Activated CD8-positive, alpha-beta T cell treated with anti-CD3 and anti-CD28 coated beads, Interleukin-2, amount 10 ng/mL, durations not matched to agents 7 days and 5 days (primary cell): ENCODE measurements at places on chromosomes 7 and 10.
A peak's percentile ranks its signal among the peaks of the same experiment; 100 is the strongest.

DNA sequence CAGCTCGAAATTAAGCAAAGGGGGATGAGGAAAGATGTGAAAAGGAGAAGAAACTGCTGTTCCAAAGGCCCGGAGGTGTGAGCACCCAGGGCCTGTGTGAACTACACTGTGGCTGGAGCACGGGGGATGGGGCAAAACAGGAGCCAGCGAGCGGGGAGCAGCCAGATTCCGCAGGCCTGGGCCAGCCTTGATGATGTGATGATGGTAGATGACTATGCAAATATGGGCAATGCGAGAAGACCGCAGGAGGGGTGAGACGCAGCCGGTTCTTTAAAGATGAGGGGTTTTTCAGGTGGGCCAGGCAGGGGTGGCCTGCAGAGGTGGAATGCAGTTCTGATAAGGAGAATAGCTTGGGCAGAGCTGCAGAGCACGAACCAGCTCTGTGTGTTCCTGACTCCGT, 61.5 kb downstream of the LANCL2 start:
- H3K36me3 ChIP-seq: peaks cover 5% of the 10 kb centered on the region
- H3K27ac ChIP-seq: no peak overlapping the region
- no peaks in the 10 kb centered on the region for H3K27me3 ChIP-seq

- peaks cover 9% of the 10 kb centered on the region for H3K27me3 ChIP-seq
- no peak overlapping the region for H3K27ac ChIP-seq
- H3K4me3 ChIP-seq: no peak overlapping the region
- DNase-seq: no peak
- H3K36me3 ChIP-seq: peaks cover 10% of the 10 kb centered on the region
Observed at GRCh38 chr10:110239892-110240291, 32.5 kb downstream of the MXI1 start.

GRCh38 chr10:4125776-4126175, 340.8 kb upstream of the KLF6 start:
- H3K27me3 ChIP-seq: no peaks in the 10 kb centered on the region
- H3K36me3 ChIP-seq: peaks cover 50% of the 10 kb centered on the region
- H3K27ac ChIP-seq: no peak overlapping the region
- H3K4me3 ChIP-seq: no peak overlapping the region
- H3K4me1 ChIP-seq: peaks cover 47% of the 10 kb centered on the region
- DNase-seq: no peak

GRCh38 chr7:84002348-84002747, 192.2 kb downstream of the SEMA3A start:
- DNase-seq: no peak
- no peak overlapping the region for H3K27ac ChIP-seq
- no peak overlapping the region for H3K4me3 ChIP-seq
- H3K4me1 ChIP-seq: no peaks in the 10 kb centered on the region
- H3K36me3 ChIP-seq: no peaks in the 10 kb centered on the region

- H3K4me1 ChIP-seq: peaks cover 6% of the 10 kb centered on the region
- no peaks in the 10 kb centered on the region for H3K36me3 ChIP-seq
- no peak overlapping the region for H3K4me3 ChIP-seq
- no peak for DNase-seq
- no peak overlapping the region for H3K27ac ChIP-seq
- H3K27me3 ChIP-seq: peaks cover 5% of the 10 kb centered on the region
Observed at GRCh38 chr7:28041508-28042314, 138.9 kb downstream of the JAZF1 start.

DNA sequence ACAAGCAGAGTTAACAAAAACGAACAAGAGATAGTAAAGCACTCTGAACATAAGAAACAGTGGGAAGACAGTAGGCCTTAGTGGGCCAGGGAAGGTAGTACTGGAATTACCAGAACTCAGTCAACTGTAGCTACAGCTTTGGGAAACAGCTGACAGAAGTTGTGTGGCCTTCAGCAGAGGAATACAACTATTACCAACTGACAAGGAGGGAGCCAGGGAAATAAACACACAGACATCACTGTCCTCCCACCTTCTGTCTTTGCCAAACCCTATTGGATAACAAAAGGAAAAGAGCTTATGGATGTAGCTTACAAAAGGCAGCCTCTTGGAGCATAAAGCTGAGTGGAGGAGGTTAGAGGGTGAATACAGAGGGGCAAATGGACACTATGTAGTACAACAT, 15.4 kb downstream of the MICU1 start:
- no peaks in the 10 kb centered on the region for H3K27me3 ChIP-seq
- peaks cover 6% of the 10 kb centered on the region for H3K4me1 ChIP-seq
- peaks cover 5% of the 10 kb centered on the region for H3K36me3 ChIP-seq
- no peak for DNase-seq
- no peak overlapping the region for H3K27ac ChIP-seq

GRCh38 chr10:78483641-78484040, 450.0 kb downstream of the RPS24 start:
- H3K4me1 ChIP-seq: no peaks in the 10 kb centered on the region
- H3K27me3 ChIP-seq: peaks cover 18% of the 10 kb centered on the region
- H3K36me3 ChIP-seq: no peaks in the 10 kb centered on the region
- H3K27ac ChIP-seq: no peak overlapping the region

DNA sequence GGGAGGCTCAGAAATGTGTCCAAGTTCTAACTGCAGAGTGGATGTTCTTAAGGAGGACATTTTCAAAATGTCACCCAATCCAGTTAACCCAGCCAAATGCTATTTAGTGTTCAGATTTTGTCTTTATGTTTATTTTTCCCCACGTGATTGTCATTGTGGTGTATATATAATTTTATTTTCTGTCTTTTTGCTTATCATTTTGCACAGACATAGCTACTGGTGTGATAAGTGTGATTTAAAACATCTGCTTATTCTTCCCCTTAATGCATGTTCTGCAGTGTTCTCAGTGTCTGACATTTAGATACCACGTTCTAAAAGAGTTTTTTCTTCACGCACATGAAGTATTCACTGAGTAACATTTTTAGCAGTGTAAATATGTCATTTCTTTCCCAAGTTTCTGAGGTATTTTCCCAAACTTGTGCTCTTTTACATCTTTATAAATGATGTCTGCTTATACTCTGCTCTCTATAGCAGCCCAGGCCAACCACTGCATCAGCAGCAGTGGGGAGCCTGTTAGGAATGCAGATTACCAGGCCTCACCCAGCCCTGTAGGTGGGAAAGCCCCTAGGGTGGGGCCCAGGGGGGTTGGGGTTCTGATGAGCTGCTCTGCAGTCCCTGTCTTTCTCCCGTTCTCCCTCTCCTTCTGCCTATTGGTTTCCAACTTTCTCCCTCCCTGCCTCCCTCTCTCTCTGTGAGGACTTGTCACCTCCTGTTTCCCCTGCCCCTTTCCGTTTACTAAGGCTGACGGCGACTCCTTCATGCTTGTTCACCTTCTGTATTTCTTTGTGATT, 20.8 kb downstream of the ADCY1 start:
- no peak overlapping the region for H3K27ac ChIP-seq
- H3K4me3 ChIP-seq: no peak overlapping the region
- H3K36me3 ChIP-seq: no peaks in the 10 kb centered on the region

DNA sequence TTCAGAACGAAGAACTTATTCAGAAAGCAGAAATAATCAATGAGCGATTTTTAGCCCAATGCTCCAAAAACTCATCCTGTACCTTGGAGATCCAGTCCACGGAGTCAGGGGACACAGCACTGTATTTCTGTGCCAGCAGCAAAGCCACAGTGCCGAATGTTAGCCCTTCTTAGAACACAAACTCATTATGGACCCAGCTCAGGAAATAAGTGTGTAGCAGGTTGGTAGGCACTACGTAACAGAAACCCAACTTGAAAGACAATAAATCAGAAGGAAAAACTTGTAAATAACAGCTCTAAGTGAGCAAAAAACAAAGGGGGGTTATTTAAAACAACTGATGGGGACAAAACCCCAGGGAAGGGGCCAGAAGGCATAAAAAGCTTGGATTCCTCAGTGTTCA, 112.0 kb upstream of the PRSS1 start:
- H3K27ac ChIP-seq: peak overlapping the region; percentile 97
- peaks cover 2% of the 10 kb centered on the region for H3K27me3 ChIP-seq
- no peak for DNase-seq
- H3K4me1 ChIP-seq: peaks cover 27% of the 10 kb centered on the region
- H3K4me3 ChIP-seq: peak overlapping the region; percentile 84

- DNase-seq: no peak
- no peak overlapping the region for H3K27ac ChIP-seq
Observed at GRCh38 chr10:43256531-43257346, 10.1 kb downstream of the RASGEF1A start.

DNA sequence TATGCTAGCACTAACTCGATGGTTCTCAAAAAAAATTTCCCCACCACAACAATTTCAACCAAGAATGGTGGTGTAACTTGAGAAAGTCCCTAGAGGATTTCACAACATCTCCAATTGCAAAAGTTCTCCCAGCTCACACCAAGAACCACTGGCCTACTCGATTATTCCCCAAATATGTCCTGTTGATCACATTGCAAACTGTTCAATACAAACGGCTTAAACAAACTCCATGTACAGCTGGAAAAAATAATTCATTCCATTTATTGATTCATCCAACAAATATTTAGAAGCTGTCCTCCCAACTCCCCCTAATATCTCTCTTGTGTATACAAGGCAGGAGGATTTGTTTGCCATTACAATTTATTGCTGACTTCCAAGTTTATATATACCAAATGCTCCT, 19.1 kb downstream of the TMEM176B start:
- no peaks in the 10 kb centered on the region for H3K36me3 ChIP-seq
- H3K4me3 ChIP-seq: no peak overlapping the region
- H3K27ac ChIP-seq: no peak overlapping the region
- H3K27me3 ChIP-seq: peaks cover 34% of the 10 kb centered on the region

DNA sequence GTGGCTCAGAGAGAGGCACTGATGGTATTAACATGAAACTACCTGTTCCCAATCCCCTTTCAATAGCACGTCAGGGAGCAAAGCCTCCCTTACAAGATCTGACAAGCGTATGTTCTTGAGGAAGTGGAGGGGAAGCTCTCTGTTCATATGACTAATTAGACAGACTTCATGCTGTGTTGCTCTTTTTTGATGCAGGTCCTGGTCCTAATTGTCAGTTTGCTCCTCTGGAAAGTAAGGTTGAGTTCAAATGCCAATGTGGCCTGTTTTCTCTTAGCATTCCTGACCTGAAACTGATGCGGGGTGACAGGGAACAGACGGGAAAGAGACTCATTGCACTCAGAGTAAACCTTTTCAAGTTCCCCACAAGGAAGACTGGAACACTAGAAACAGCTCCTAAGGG, 27.0 kb upstream of the TBX20 start:
- H3K36me3 ChIP-seq: no peaks in the 10 kb centered on the region
- no peak overlapping the region for H3K4me3 ChIP-seq
- no peak overlapping the region for H3K27ac ChIP-seq
- DNase-seq: no peak
- peaks cover 8% of the 10 kb centered on the region for H3K27me3 ChIP-seq

DNA sequence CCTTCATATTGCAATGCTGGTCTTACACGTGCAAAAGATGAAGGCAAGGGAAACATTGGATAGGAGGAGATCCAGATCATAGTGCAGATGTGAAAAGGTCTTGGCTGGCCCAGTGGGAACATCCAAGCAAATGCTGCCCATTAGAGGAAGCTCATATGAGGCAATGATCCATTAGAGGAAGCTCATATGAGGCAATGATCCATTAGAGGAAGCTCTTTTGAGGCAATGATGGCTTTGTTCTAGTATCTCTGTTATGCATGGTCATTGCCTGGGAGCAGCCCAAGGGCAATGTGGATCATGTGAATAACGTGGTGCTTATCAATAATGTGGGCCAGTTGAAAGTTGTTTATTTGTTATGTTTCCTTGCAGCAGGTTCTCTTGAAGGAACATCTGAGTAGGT, 37.8 kb downstream of the STEAP4 start:
- H3K27me3 ChIP-seq: no peaks in the 10 kb centered on the region
- no peaks in the 10 kb centered on the region for H3K4me1 ChIP-seq
- no peak for DNase-seq
- no peak overlapping the region for H3K27ac ChIP-seq

DNA sequence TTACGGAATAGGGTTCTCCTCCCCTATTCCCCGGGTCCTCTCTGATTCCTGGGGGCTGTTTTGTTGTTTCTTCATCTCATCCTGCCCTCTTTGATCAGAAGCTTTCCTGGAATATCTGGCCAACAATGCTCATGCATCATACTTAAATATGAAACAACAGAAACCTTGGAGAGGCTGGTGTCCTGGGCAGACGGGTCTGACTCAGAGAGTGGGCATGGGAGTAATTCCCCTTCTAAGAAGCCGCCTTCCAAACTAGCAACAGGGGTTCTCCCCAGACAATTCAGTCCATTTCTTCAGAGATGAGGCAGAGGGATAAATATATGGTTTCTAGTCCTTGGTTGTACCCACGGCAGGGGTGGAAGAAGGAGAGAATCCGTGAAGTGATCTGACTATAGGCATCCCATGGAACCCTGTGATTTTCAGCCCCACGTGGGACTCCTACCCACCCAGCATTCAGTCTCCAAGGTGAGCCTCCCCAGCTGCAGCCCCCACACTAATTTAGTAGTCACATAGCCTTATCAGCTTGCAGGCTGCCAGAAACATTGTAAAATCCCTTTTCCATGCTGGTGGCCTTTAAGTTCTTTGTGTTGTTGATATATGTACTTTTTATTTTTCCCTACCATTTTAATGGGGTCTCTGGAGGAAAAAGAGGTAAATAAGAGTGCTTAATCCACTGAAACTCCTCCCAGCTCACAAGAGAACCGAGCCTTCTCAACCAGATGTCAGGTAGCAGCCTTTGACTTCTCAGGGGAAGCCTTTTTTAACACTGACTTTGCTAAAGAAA, 119.2 kb downstream of the SFMBT2 start:
- DNase-seq: no peak
- H3K27me3 ChIP-seq: no peaks in the 10 kb centered on the region
- H3K4me3 ChIP-seq: no peak overlapping the region
- H3K36me3 ChIP-seq: peaks cover 35% of the 10 kb centered on the region

- no peaks in the 10 kb centered on the region for H3K36me3 ChIP-seq
- no peaks in the 10 kb centered on the region for H3K27me3 ChIP-seq
- no peaks in the 10 kb centered on the region for H3K4me1 ChIP-seq
Observed at GRCh38 chr7:55206235-55207029, 158.7 kb upstream of the LANCL2 start.

DNA sequence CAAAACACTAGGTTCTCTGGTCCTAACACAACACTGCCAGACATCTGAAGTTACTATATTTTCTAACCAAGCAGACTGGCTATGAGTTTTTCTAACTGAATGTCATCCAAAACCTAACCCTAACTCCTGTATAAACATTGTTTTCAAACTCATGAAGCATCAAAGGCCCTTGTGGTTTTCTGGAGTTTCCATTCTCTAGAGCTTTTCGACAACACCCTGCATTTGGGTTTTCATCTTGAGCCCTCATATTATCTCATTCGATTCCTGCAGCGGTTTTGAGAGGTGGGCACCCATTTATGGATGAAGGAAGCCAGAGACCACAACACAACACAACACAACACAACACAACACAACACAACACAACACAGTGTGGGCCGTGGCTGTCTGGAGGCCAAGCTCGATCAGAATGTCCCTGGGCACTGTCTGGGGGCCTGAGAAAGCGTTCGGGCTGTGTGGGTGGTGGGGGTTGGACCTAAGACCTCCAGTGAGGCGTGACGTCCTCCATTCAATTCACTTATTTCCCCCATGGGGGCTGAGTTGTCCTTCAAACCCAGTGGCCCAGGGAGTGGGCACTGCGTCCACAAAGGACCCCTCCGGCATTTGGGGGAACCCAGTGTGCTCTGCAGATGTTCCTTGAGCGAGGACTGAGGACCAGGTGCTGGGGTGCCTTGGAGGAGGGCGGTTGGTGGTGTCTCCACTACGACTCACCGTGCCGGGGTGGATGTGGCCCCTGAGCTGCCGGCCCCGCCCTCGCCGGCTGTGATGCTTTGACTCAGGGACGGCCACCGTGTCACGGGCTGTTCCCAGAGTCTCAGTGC, 490.4 kb downstream of the DNAJB6 start:
- DNase-seq: no peak
- no peaks in the 10 kb centered on the region for H3K36me3 ChIP-seq
- no peak overlapping the region for H3K27ac ChIP-seq

- no peaks in the 10 kb centered on the region for H3K36me3 ChIP-seq
- peaks cover 22% of the 10 kb centered on the region for H3K4me1 ChIP-seq
- no peak for DNase-seq
- H3K4me3 ChIP-seq: no peak overlapping the region
Observed at GRCh38 chr10:124220971-124221355, 127.6 kb upstream of the CHST15 start.
